ENCODE measurements at places on chromosomes 6 and 20. TPM values are rescaled to one million over a fixed set of nuclear protein-coding genes. Genes with fewer than 3 reads are reported as not detected.

Gene ZNF184
- 15.7 TPM for polyA plus RNA-seq

Gene PLCB1
- 36.9 TPM for polyA plus RNA-seq

Gene ZBTB12
- polyA plus RNA-seq: 35.2 TPM

Gene OR2J3
- not detected for polyA plus RNA-seq

Gene ANKRD66
- not detected for polyA plus RNA-seq

Gene TINAG
- polyA plus RNA-seq: 27.1 TPM

Gene TSBP1
- 0.74 TPM for polyA plus RNA-seq

Gene HLA-DMB
- polyA plus RNA-seq: 53.3 TPM

Gene SPEF1
- 2.2 TPM for polyA plus RNA-seq

Gene FNDC11
- 0.83 TPM for polyA plus RNA-seq

Gene LY6G6C
- polyA plus RNA-seq: 0.28 TPM

Gene RARS2
- polyA plus RNA-seq: 53.2 TPM

Gene HLA-DOA
- polyA plus RNA-seq: 4.4 TPM

Gene MEP1A
- polyA plus RNA-seq: not detected

Gene NRM
- polyA plus RNA-seq: 39.7 TPM

Gene HUS1B
- 0.22 TPM for polyA plus RNA-seq

Gene CNKSR3
- 62.0 TPM for polyA plus RNA-seq

Gene DPM1
- 57.0 TPM for polyA plus RNA-seq

Gene NT5DC1
- polyA plus RNA-seq: 51.4 TPM

DNA sequence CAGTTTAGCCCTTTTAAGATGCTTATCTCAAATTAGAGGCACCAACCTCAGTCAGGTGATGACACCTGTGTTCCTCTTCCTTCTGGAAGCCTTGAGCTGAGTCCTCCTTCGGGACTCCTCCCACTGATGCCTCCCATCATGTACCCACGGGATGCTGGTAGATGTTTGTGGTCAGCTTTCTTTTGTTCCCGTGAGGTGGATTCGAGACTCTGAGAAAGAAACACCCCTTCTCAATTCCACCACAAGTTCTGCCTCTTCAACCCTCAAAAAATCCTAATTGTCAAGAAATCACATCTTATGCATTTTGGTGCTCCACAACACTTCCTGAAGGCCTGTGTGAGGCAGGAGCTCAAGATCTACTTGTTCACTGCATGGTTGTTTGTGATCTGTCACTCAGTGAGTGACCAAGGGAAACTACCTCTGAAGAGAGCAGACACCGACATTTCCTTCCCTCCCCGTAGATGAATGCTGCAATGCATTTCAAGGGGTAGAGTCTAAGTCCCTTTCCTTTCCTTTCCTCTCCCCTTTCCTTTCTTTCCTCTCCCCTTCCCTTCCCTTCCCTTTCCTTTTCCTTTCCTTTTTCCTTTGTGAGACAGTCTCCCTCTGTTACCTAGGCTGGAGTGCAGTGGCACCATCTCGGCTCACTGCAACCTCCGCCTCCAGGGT is 50.5 kb downstream of the PCNA start:
- no peak for DNase-seq

GRCh38 chr6:37549154-37549553 is 49.5 kb upstream of the CCDC167 start:
- no peak for DNase-seq

- no peak for DNase-seq
These were observed 97.3 kb downstream of the CDKAL1 start for GRCh38 chr6:20631549-20631924.

- peak; percentile 72 for DNase-seq
These were observed 1.5 kb downstream of the BICRAL start for GRCh38 chr6:42783177-42783875.

GRCh38 chr6:169786349-169786748 is 34.9 kb downstream of the ERMARD start:
- no peak for DNase-seq

- DNase-seq: no peak
These were observed 65.6 kb downstream of the TMEM200A start for GRCh38 chr6:130431346-130431852.

DNA sequence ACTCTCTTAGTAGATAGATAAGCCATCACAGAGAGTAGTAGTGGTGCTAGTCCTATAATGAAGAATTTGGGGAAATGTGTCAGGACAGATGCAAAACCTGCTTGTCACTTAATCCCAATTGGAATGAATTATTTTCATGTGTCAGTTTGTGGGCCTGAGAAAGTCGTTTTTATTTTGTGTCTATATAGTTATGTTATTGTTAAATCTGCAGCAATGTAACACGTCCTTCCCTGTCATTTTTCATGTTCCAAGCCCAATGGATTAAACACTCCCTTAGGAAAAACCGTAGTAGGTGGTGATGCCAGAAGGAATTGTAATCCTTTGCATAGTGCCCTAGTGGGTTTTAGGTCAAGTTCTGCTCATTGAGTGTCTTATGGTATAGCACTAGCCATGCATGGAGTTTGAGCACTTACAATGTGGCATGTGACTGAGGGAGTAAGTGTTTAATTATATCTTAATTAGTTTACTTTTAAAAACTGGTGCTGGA is 105.9 kb upstream of the PRSS16 start:
- no peak for DNase-seq

GRCh38 chr6:145842693-145843546 is 28.3 kb upstream of the FBXO30 start:
- no peak for DNase-seq

- no peak for DNase-seq
These were observed 98.3 kb upstream of the SYNDIG1 start for GRCh38 chr20:24370911-24371695.

GRCh38 chr6:83804886-83805285 is 48.3 kb upstream of the RIPPLY2 start:
- no peak for DNase-seq

- no peak for DNase-seq
These were observed 44.9 kb downstream of the SNAP25 start for GRCh38 chr20:10263385-10264165.

- no peak for DNase-seq
These were observed 191.2 kb upstream of the SOX4 start for GRCh38 chr6:21402368-21402767.

DNA sequence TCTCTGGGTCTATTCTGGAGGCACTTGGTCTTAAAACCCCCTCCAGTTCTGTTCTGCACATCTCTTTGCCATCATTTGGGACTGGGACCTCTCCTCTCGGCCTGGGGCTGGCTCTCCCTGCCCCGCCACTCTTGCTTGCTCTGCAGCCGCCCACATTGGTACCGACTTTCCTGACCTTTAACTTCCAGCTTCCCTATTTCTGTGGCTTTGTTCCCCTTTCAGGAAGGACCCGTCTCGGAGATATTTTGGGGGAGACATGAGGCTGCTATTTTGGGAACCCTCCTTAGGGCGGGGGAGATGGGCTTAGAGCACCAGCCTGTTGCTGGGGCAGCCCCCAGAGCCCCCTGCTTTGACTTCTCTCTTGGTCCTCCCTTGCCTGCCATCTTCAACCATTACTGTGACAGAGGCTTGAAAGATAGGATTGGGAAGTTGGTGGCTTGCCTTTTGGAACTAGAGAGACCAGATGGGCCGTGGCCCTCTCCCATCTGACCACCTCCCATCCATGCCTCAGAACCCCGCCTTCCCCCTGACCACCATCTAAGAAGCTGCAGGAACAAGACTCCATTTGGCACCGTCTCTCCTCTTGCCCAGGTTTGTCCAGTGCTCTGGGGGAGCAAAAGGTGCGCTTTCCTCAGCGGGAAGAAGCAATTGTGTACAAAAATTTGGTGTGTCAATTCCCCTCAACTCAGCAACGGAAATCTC is 914 bp downstream of the TREM2 start:
- DNase-seq: no peak

DNA sequence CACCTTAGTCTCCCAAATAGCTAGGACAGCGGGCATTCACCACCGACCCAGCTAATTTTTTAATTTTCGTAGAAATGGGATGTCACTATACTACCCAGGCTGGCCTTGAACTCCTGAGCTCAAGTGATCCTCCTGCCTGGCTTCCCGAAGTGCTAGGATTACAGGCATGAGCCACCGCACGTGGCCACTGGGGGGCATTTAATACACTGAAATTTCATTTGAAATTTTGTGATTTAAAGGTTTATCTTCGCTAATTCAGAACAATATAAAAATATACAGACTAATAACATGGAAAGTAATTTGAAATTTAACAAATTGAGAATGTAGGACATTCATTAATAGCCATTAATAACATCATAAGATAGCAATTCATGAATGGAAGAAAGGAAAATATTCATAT is 20.5 kb upstream of the TBC1D32 start:
- DNase-seq: no peak

DNA sequence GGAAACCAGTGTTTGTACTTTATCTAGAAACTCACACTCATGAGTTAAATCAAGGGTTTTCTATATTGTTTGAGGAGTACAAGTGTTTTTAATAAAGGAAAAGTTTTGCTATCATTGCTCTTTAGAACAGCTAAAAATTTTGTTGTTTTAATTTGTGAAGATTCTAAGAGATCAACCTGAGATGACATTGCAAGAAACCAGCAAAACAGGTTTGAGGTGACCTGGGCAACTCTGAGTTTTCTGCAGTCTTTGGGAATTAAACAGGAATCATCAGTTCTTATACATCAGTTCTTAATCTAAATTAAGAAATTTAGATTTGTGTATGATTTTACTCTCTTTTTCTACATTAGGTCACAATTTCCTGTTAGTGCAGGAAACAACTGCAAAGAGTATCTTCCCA is 114.5 kb downstream of the JAG1 start:
- DNase-seq: no peak

GRCh38 chr20:36350439-36350838 is 44.3 kb downstream of the DLGAP4 start:
- no peak for DNase-seq

DNA sequence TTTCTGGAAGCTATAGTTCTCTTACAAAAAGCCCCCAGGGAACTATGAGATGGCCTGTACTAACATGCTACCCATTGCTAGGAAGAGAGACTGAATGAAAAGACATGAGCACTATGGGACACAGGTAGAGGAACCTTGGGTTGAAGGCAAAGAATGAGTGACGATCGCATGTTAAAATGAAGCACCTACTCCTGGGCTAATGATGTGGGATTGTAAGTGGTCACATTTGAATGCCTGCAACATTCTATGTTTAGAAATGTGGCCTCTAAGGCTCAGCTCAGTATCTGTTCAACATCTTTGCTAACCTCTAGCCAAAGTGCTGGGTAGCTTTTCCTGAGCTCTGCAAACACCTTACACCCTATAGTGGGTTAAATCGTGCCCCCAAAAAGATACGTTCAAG is 5.2 kb upstream of the ZC3H12D start:
- DNase-seq: no peak

GRCh38 chr6:136612666-136613389 is 62.6 kb upstream of the MAP7 start:
- no peak for DNase-seq

DNA sequence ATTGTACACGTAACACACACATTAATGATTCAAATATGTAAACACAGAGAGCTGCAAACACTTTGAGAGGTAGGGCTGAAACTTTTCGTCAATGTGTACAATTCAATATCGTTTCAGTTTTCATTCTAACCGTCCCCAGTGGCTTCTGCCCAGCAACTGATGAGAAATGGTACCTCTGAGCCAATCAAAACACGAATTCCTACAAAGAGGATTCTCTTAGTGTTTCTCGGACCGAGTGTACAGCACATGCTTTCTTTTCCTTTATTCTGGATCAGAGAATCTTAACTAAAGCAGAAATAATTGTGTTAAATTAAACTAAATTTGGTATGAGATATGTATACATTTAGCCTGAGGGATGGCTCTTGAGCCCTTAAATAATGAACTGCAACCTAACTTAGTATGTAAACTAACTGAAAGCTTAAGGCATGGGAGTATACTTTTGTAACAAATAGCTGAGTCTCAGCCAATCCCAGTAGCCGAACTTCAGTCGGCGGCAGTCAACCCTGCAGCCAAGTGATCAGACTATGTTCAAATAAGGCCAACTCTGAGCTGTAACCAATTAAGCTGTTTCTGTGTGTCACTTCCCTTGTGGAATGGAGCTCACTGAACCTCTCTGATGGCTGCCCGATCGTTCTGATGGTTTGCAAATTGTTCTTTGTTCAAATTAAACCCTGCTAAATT is 16.1 kb downstream of the BTN2A1 start:
- peak; percentile 89 for DNase-seq

DNA sequence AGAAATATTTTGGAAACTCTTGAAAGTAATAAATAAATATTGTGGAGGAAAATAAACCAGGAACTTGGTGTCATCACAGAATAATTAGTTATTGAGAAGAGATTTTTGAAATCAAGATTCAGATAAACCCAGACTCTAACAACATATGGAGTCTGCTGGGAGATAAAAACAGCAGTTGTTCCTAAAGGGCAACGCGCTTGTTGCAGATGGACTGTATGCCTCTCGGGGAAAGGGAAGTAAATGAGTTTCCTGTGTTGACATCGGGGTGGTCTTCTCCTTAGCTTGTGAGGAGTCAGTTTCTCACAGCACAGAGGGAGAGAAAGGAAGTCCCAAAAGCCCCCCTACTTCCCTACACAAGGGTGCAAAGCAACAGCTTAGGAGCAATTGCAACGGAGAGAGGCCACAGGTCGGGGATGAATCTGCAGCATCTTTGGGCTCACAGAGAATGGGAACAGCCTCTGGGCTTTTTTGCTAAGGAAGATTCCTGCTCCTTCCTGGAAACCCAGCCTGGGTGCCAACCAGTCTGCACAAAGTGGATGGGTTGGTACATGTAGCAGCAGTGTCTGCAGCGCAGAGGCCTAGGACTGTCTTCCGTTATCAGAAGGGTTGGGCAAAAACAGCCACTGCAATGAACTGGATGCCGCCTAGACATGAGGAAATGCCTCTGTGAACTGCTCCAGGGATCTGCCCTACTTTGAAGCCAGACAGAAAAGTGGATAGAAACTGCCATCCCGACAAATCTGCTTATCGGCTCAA is 603.0 kb upstream of the NRSN1 start:
- no peak for DNase-seq

GRCh38 chr20:19428324-19428723 is 215.9 kb downstream of the SLC24A3 start:
- no peak for DNase-seq

- DNase-seq: no peak
These were observed 1.5 kb downstream of the EEF1A2 start for GRCh38 chr20:63497138-63497945.

GRCh38 chr6:138618168-138618567 is 118.9 kb upstream of the NHSL1 start:
- no peak for DNase-seq

GRCh38 chr6:53568776-53569616 is 24.1 kb upstream of the GCLC start:
- DNase-seq: no peak

- no peak for DNase-seq
These were observed 129.5 kb upstream of the ARG1 start for GRCh38 chr6:131443514-131443913.

- DNase-seq: no peak
These were observed 121.3 kb upstream of the HDDC2 start for GRCh38 chr6:125423047-125423446.

GRCh38 chr6:113662688-113663333 is 194.3 kb upstream of the MARCKS start:
- DNase-seq: no peak

GRCh38 chr6:152268846-152269442 is 368.2 kb downstream of the SYNE1 start:
- DNase-seq: no peak
